C1 segment of cervical spinal cord (tissue), 14 donors: ENCODE measurements at places on chromosomes 11 and 22.

- no peak for DNase-seq
Observed at GRCh38 chr22:26043031-26043430, 126.2 kb upstream of the SEZ6L start.

DNA sequence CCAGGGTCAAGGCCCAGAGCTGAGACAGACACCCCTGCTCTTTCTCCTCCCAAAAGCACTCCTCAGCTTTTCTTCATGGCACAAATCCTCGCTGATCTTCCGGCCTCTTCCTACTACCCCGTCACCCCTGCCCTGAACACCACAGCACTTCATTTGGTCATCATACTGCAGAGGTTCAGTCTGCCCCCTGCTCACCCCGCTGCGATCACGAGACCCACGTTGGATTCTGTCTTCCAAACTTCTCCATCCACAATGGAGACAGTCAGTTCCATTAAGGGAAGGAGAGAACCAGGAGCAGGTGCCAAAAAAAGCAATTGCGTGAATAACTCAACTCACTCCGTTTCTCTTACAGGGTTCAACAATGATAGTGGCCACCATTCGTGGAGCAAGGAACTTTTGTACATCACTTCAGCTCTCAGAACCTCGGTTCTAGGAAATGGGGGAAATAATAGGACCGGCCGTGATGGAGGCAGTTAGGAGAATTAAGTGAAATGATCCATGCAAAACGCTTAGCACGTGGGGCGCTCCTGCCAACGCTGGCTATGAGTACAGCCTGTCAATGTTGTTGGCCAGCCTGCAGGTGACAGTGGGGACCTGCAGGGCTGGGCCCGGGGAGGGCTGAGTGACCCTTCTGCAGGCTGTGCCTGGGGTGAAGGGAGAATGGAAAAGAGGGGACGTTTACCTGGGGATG is 45.9 kb downstream of the MN1 start:
- DNase-seq = no peak

GRCh38 chr22:27801202-27801615 is 347 bp downstream of the MN1 start:
- DNase-seq = no peak

DNA sequence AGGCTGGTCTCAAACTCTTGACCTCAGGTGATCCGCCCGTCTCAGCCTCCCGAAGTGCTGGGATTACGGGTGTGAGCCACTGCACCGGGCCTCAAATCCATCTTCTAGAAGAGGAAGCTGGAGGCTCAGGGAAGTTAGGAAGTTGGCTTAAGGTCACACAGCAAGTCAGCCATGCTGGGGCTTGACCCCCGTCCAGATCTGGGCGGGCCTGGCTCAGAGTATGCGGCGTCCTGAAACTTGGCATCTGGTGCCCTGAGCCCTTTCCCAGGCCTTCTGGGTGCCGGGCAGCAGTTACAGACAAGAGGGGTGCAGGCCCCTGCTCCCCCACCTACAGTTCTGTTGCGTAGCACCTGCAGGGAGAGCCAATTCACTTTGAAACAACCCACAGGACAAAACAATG is 11.2 kb downstream of the MPPED1 start:
- no peak for DNase-seq
